Right cardiac atrium (tissue), 5 donors: ENCODE measurements at places on chromosomes 4 and X. TPM values are rescaled to one million over a fixed set of nuclear protein-coding genes. Genes with fewer than 3 reads are reported as not detected.

Gene GAGE12E
- total RNA-seq: not detected

Gene G6PD
- total RNA-seq: 24.9 TPM

Gene BMP3
- not detected for total RNA-seq

Gene GAB3
- total RNA-seq: 10.1 TPM

Gene UBQLN2
- 33.0 TPM for total RNA-seq

Gene APLN
- total RNA-seq: 5.6 TPM

Gene TTC29
- total RNA-seq: 0.85 TPM

Gene TBL1X
- total RNA-seq: 16.3 TPM

Gene FTSJ1
- 21.2 TPM for total RNA-seq

Gene ASB12
- total RNA-seq: 0.66 TPM

Gene REELD1
- 0.17 TPM for total RNA-seq

Gene PIGA
- total RNA-seq: 5.7 TPM

Gene HPSE
- 1.2 TPM for total RNA-seq

Gene MAP9
- total RNA-seq: 7.0 TPM

Gene LEF1
- 0.62 TPM for total RNA-seq

Gene TMEM47
- total RNA-seq: 40.8 TPM
